Activated CD8-positive, alpha-beta T cell treated with anti-CD3 and anti-CD28 coated beads, Interleukin-2, amount 10 ng/mL, durations not matched to agents 7 days and 5 days (primary cell): ENCODE measurements at places on chromosomes 7 and 10.

DNA sequence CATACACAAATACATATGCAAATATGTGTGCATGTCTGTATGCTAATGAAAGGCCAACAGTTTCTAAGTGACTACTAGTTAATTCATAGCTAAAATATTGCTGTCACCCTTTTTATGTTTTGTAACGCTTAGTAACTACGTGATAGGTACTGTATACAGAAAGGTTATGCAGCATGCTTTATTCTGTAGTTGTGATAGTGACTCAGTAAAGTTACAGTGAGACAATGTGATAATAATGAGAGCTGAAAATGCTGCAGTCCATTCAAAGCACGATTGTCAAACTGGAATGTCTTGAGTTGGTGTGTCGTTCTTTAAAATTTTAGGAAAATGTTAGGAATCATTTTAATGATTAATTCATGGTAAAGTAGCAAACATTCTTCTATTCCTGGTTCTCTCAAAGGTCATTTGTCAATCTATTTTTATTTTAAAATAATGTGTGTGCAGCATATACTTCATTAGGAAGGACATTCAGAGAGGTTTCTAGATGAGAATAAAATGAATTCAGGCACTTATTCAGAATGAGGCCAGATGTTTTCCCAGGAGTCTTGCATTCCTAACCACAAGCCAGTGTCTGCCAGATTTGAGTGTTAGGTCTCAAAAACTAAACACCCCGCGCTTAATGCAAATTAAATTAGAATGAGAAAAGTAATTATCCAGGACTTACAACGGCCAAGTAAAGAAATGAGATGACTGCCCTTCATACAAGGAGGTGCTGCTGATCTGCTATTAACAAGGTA lies 408.8 kb upstream of the FZD8 start:
- H3K27me3 ChIP-seq: no peaks in the 10 kb centered on the region
- H3K4me1 ChIP-seq: no peaks in the 10 kb centered on the region
- no peak for DNase-seq
- H3K27ac ChIP-seq: no peak overlapping the region
- H3K36me3 ChIP-seq: no peaks in the 10 kb centered on the region

GRCh38 chr10:125734823-125735222 lies 15.3 kb downstream of the EDRF1 start:
- no peaks in the 10 kb centered on the region for H3K27me3 ChIP-seq
- DNase-seq: no peak

- no peak for DNase-seq
- H3K4me3 ChIP-seq: no peak overlapping the region
- H3K4me1 ChIP-seq: no peaks in the 10 kb centered on the region
- no peak overlapping the region for H3K27ac ChIP-seq
Observed at GRCh38 chr7:111499027-111499426, 63.3 kb downstream of the IMMP2L start.

DNA sequence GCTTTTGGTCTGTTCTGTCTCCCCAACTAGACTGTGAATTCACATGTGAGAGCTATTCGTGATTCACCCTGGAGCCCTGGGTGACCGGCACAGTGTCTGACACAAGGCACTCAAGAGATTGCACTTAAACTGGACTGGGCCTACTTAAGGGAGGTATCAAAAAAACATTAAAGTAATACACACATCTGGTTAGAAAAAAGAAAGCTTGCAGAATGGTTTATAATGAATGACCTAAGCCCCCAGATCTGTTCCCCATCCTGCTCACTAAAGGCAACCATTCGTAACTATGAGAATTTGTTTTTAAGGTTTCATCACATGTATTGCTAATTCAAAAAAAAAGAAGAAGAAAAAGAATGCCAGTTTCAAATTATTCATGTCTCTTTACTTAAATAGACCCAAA lies 74.5 kb downstream of the DGKI start:
- H3K4me3 ChIP-seq: no peak overlapping the region
- H3K27me3 ChIP-seq: no peaks in the 10 kb centered on the region
- no peak for DNase-seq
- H3K36me3 ChIP-seq: no peaks in the 10 kb centered on the region
- H3K27ac ChIP-seq: no peak overlapping the region
- no peaks in the 10 kb centered on the region for H3K4me1 ChIP-seq

DNA sequence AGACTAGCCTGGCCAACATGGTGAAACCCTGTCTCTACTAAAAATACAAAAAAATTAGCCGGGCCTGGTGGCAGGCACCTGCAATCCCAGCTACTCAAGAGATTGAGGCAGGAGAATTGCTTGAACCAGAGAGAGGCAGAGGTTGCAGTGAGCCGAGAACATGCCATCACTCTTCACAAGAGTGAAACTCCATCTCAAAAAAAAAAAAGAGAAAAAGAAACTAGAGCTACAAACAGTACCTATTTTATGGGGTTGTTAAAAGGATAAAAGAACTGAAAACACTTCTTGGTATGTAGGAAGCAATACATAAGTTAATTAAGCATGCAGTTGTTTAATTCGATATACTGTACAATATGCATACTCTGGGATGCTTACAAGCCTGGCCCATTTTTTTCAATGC lies 216.9 kb downstream of the SORCS1 start:
- H3K4me3 ChIP-seq: no peak overlapping the region
- H3K27ac ChIP-seq: no peak overlapping the region
- DNase-seq: no peak
- H3K36me3 ChIP-seq: no peaks in the 10 kb centered on the region
- no peaks in the 10 kb centered on the region for H3K27me3 ChIP-seq
